ENCODE measurements at places on chromosomes 7 and 10. TPM values are rescaled to one million over a fixed set of nuclear protein-coding genes. Genes with fewer than 3 reads are reported as not detected.

GRCh38 chr7:77537136-77537777, at the start of gene PTPN12:
Gene PTPN12 (plus strand): TSS chr7:77537295. CDS start chr7:77537547, 252 bp downstream.
- peak; percentile 76 for DNase-seq

DNA sequence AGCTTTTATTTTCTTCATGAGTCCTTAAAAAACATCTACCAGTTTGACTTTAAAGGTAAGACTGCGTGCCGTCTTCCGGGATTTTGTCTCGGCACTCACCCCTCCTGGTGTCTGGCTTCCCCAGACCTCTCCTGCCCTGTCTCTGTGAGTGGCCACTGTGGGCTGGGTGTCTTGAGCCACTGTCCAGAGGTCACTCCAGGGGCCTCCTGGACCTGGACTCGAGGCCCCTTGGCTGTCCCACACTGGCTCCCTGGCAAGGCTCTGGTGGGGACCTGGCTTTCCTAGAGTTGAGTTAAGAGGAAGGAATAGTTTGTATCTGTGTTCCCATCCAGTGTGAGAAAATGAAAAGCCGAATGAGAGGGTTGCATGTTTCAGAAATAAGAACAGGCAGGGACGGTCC, 95.5 kb downstream of the NKX6-2 start:
- DNase-seq, result no peak

- DNase-seq, result no peak
Observed at GRCh38 chr7:48173756-48174382, 2.6 kb downstream of the ABCA13 start.

DNA sequence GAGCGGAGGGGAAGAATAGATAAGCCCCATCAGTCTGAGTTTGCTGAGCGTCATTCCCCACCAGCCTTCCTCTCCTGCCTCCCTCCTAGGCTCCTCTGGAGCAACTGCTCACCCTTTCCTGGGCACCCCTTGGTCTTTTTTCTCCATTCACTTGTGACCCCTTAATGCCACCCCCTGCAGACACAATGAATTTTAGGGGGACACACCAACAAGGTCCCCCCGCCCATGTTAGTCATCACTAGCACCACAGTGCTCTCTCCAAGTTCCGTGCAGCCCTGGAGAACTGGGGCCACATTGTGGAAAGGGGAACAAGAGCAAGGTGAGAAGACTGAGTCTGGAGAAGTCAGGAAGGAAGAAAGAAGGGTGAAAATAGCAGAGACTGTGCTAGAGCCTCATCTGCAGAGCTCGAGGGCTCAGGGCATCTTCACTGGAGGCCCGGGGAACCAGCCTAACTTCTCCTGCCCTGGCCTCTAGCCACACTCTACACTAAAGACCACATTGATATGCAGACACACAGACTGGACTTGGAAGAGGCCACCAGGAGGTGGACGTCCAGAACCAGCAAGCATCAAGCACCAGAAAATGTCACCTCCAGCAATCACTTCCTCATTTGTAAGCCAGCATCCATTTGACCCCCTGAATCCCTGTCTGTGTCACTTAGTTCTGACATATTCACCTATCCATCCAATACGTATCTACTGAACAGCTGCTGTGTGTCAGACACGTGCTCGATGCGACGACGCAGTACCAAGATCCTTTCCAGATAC, 17.5 kb downstream of the RGR start:
- DNase-seq, result no peak

- no peak for DNase-seq
Observed at GRCh38 chr10:62015994-62016393, 114.5 kb downstream of the ARID5B start.

DNA sequence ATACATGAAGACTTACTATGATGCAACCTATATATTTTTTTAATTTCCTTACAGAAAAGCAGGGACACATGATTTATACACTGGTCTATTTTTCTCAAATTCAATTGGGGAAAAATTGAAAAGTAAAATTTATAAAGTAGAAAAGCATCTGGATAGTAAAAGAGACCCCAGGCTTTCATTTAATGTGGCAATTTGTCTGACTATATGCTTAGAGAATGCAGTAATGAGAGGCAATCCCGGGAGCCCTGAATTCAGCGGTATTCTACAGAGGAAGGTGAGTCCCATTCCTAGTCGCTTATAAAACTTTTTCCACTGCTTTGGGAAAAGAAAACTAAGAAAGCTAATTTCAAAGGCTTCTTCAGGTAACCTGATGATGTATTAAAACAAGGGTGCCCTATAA, 167.1 kb downstream of the SEMA3D start:
- no peak for DNase-seq

DNA sequence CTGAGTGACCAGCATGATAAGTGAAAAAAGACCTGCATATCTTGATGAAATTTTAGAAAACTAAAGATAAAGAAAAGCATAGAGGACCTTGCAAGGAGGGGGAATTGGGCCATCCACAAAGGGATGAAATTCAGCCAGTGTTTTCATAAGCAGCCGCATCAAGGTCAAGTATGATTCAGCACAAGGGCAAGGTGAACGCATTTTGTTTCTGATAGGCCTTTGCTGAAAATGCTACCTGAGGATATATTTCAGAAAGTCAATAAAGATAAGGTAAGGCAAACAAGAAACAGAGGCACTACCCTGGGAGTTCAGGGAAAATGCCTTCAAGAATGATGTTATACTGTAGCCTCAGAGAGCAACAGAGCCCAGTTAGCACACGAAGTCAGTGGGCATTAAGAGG, 55.0 kb upstream of the SHH start:
- no peak for DNase-seq

DNA sequence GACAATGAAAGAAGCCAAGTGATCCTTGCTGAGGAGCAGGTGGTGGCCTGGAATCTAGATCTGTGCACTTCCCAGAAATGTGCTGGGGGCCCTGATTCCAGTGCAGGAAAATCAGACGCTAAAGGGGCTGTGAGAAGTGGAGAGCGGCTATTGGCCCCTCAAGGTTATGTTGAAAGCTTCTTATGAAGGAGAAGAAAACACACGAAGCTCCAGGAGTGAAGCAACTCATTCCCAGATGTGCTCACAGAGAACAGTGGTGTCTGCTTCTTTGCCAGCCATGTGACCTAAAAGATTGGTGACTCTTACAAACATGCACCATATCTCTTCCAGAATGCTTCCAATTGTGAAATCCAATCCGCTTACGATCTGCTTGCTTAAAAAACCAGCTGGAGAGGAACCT, 679.3 kb upstream of the IGFBP3 start:
- DNase-seq, result no peak

DNA sequence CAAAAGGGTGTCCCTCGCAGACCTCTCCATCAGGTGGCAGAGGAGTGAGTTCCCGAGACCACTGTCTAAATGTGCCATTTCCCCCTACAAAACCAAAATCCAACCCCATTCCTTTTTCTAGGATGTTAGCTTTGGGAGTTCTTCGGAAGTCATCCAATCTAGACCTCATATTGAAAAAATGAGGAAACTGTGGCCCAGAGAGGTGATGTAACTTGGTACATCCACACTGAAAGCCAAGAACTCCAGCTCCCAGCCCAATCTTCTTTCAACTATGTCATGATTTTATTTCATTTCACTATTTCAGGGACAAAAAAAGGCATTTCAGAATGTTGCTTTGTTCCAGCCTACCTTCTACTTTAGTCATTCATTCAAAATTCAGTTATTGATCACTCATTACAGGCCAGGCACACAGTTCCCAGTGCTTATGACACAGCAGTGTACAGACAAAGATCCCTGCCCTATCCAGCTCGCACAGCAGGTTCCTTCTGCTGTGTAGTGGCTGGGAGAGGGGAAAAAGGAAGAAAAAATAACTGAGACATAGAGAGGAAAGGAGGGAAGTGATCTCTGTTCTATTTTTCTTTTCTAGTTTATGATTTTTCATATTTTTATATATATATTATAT, 35.8 kb downstream of the SCRN1 start:
- DNase-seq, result no peak

DNA sequence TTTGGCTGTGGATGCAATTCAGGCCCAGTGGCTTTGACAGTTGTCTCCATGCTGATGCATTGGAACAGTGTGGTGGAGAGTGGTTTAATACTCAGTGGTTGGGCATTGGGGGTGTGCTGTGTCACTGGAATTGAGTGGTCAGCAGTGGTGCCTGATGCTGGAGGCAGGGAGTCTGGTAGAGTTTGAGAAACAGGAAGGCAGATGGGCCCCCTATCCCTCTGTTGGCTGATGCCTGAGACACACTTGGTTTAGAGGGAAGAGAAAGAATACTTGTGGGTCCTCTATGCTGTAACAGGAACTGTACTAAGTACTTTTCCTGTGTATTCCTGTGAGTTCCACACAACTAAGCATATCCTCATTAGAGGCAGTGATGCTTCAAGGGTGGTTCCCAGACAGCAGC, 55.4 kb downstream of the EEPD1 start:
- DNase-seq, result no peak

DNA sequence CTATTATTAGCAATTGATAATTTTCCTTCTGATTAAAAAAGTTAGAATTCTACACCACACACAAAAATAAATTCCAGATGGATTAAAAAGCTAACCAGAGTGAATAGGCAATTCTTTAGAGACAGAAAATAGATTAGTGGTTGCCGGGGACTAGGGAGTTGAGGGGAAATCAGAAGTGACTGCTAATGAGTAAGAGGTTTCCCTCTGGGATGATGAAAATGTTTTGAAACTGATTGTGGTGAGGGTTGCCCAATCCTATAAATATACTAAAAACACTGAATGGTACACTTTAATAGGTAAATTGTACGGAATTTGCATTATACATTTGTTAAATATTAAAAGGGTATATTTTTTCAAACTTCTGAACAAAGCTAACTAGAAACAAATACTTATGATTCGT, 214.9 kb downstream of the GPAM start:
- DNase-seq, result no peak

- DNase-seq, result no peak
Observed at GRCh38 chr10:12826800-12827372, 174.6 kb downstream of the CCDC3 start.

DNA sequence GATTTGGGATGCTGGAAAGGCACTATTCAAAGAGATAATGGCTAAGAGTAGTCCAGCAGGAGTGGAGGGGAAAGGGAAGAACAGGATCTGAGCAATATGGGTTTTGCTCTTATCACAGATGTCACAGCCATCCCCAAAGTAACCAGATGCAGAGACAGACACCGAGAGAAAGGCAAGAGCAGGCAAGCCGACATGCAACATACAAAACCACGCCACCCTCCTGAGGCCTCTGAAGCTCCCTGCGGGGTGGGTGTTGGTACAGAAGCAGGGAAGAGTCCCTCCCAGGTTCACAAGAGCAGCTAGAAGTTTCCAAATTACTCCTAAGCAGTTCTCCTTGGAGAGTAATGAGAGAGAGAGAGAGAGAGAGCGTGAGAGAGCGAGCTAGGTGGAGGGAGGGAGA, 10.8 kb upstream of the C10orf53 start:
- DNase-seq, result no peak

DNA sequence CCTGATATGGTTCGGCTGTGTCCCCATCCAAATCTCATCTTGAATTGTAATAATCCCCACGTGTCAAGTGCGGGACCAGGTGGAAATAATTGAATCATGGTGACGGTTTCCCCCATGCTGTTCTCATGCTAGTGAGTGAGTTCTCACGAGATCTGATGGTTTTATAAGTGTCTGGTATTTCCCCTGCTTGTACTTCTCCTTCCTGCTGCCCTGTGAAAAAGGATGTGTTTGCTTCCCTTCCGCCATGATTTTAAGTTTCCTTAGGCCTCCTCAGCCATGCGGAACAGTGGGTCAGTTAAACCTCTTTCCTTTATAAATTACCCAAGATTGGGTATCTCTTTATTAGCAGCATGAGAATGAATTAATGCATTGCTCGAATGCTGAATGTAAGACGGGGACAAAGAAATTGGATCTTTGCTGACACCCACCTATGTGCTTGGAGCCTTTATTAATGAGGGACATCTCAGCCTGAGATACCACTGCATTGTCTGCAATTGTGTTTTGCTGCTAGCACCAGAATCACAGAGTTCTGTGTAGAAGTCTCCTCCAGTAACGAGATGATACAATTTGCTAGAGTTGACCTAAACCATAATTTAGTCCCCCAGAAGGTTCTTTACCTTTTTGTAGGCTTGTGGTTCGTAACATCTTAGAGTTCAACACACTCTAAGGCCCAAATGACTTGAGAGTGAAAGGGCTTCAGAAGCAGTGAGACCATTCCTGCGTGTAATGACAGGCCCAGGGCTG, 28.6 kb downstream of the SLC35B4 start:
- no peak for DNase-seq

DNA sequence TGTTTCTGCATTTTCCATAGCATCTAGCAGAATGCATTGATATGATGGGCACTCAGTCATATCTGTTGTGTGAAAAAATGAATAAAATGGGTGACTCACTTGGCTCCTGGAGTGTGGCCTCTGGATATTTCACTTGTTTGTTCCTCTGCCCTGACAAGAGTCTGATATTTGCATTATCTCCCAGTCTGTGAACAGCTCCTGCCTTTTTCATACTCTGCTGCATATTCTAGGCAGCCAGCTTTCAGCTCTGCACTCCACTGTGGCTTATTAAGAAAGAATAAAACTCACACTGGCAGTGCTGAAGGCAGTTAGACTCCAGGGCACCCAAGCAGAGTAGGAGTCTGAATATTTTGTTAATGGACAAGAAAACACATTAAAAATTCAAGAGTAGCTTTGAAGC, 623.9 kb downstream of the SORCS1 start:
- DNase-seq, result no peak

- no peak for DNase-seq
Observed at GRCh38 chr7:149559711-149560110, 62.1 kb upstream of the ZNF746 start.

GRCh38 chr7:130951976-130952876, 218.2 kb upstream of the KLF14 start:
- DNase-seq, result no peak

DNA sequence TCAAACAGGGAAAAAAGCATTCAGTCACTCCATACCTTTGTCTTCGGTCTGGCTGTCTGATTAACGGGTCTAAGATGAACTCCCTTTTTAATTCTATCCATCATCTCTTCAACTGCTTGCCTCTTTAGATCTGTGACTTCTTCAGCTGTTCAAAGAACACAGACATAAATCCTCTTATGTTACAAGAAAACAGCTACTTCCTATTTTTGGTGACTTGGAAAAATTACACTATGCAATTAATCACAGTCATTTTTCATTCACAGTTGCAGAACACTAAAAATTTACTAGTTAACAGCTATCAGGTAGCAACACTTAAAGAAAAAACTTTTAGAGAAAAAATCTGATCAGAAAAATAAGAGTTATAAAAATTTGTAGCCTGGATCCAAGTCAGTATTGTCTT, 66.0 kb downstream of the ENO4 start:
- DNase-seq, result no peak

Gene SPAM1
- not detected for total RNA-seq

Gene NCF1
- 368 TPM for total RNA-seq

Gene TCF7L2
- total RNA-seq, result not detected

Gene EPO
- not detected for total RNA-seq

Gene TSPAN13
- total RNA-seq, result 4.2 TPM

Gene HOXA5
- total RNA-seq, result 4.1 TPM

Gene CTAGE4
- total RNA-seq, result not detected

Gene SH2D4B
- not detected for total RNA-seq

Gene IFIT1
- 0.30 TPM for total RNA-seq

Gene ZNF804B
- not detected for total RNA-seq
